Activated CD8-positive, alpha-beta memory T cell treated with anti-CD3 and anti-CD28 coated beads for 1 hour (primary cell): ENCODE measurements at places on chromosomes 7 and 10.

- DNase-seq: no peak
Measured at GRCh38 chr7:139370301-139370942, 10.7 kb downstream of the LUC7L2 start.

DNA sequence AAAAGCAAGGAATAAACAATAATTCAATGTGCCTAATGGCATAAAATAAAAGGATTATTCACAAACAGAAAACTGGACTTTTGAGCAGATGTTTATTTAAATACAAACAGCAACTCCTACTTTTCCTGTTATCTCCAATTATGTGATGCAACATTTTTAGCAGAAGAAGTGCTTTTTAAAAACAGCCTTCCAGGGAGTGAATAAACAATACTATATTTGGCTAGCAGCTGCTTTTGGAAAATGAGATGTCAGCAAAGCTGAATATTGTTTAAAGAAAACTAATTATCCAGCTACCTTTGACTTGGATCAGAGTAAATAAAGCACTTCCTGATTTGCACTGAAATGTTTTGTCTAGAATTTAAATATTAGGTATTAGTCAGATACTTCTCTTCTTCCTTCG is 23.2 kb downstream of the CDK1 start:
- no peak for DNase-seq

- no peak for DNase-seq
Measured at GRCh38 chr7:106175507-106175906, 63.4 kb upstream of the SYPL1 start.

DNA sequence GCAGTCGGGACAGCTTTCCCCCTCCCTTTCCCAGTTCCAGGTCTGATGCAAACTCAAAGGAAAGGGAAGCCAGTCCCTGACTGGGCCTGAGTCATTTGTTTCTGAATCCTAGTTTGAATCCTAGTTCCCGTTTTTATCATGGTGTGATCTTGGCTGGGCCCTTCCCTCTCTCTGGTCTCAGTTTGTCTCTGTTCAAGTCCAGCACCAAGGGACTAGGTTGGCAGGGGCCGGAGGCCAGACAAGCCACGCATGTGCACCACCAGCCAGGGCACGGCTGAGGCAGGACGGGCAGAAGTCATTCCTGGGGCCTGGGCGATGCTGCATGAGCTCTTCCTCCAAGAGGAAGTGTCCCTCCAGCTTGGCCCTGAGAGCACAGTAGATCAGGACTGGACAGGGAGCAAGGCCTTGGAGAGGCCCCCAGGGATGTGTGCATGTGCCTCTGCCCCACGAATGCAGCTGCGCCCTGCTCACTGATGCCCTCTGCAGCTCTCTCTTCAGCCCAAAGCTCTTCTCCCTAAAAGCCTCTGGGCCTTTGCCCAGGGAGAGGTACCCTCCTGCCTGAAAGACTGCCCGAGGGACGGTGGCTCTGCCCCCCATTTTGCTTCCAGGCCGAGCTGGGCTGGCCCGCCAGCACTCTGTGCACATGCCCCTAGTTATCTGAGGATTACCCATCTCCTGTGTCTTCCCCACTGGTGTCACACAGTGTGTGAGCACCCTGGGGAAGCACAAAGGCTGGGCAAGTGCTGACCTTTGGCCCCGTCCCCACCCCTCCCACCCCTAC is 86.7 kb downstream of the ZMIZ1 start:
- no peak for DNase-seq

- no peak for DNase-seq
Measured at GRCh38 chr7:112789453-112789816, 758 bp downstream of the TMEM168 start.

DNA sequence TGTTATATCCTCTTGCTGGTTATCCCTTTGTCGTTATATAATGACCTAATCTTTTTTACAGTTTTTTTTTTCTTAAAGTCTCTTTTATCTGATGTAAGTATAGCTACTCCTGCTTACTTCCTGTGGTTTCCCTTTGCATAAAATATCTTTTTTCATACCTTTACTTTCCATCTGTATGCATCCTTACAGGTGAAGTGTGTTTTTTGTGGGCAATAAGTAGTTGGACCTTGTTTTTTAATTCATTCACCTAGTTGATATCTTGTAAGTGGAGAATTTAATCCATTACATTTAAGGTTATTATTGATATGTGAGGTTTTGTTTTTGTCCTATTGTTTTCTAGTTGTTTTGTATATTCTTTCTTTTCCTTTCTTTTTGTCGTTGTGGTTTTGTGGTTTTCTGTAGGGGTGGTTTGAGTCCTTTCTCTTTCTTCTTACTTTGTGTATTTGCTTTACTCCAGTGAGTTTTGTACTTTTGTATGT is 168.6 kb downstream of the MLLT10 start:
- DNase-seq: no peak

- no peak for DNase-seq
Measured at GRCh38 chr10:48780341-48780740, 95.7 kb downstream of the WDFY4 start.

GRCh38 chr10:105183536-105183935 is 542.4 kb downstream of the SORCS3 start:
- no peak for DNase-seq

DNA sequence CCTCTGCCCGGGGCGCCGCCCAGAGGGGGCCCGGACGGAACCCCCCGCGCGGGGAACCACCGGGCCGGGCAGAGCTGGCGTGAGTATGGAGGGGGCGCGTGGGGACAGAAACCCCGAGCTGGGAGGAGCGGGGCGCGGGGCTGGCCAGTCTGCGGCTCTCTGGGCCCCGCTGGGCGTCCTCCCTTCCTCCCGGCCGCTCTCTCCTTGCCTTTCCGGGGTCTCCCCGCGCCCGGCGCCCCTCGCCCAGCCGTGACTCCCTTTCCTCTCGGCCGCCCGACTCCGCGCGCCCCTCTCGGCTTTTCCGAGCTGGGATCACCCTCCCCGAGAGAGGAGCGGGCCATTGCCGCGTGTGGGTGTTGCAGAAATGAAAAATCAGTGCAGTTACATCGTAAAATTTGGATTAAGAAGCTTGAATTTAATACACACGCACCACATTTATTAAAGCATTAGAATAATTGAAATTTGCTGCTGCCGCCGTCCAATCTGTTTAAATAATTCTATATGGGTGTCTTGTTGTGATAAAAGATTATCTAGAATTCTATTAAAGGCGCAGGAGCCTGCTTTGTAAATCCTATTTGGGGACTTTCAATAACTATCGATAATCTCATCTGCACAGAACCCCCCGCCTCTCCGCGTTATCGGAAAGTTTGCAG is 9.1 kb downstream of the UNCX start:
- no peak for DNase-seq

DNA sequence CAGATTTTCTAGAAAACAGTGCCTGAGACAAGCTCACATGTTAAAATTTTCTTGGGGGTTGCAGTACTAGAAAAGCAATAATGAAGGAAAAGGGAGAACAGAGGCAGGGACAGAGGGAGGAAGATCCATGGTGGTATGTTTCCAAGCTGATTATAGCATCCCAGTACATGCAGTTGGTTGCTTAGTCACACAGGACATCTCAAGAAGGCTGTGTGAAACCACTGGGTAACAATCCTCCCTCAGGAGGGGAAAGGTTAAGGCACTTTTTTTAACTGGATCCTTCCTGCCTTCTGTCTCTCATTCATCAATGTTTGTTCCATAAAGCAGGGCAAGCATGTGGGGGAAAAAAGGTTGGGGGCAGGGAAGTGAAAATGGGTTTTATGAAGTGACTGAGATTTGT is 6.1 kb upstream of the IMMP2L start:
- no peak for DNase-seq

GRCh38 chr7:27329909-27330308 is 87.3 kb downstream of the EVX1 start:
- DNase-seq: no peak

DNA sequence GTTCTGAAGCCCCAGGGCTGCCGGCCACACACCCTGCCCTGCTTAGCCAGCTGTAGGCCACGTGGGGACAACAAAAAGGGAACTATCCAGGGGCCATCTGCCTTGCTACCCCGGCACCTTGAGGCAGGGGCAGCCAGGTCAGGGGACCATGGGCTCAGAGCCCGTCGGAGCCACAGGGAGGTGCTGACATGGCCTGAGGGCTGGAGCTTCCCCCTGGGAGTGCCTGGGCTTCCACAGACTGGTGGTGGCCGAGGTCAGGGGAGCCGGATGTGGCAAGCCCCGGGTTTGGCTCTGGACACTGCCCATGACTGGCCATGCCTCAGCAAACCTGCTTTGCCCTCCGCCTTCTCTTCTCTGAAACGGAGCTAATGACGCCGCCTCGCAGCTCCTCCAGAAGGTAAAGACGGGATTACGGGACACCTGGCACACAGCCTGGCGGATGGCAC is 178.5 kb downstream of the EBF3 start:
- no peak for DNase-seq

- DNase-seq: no peak
Measured at GRCh38 chr7:33157311-33157710, 27.9 kb downstream of the BBS9 start.

DNA sequence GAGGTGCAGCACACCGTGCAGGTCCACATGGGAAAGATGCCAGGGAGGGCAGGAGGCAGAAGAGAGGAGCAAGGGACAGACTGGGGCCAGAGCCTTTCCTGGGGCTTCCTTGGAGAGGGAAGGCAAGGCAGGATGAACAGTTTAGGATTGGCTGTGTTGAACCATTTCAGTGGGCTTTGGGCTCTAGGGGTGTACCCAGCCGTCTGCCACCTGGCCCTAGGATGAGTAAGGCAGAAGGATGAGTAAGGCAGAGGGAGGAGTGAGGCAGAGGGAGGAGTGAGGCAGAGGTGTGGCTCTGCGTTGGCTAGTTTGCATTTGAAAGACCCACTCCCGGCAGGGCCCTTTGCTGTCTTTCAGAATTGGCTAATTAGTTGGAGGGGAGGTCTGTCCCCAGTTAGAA is 31.5 kb upstream of the PRF1 start:
- no peak for DNase-seq

DNA sequence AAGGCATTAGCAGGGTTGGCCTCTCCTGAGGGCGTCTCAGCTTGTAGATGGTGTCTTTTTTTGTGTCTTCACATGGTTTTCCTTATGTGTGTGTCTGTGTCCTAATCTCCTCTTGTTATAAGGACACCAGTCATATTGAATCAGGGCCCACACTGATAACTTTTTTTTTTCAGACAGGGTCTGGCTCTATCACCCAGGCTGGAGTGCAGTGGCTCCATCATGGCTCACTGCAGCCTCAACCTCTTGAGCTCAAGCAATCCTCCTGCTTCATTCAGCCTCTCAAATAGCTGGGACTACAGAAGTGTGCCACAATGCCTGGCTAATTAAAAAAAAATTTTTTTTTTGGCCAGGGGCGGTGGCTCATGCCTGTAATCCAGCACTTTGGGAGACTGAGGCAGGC is 41.3 kb upstream of the KMT2C start:
- no peak for DNase-seq

DNA sequence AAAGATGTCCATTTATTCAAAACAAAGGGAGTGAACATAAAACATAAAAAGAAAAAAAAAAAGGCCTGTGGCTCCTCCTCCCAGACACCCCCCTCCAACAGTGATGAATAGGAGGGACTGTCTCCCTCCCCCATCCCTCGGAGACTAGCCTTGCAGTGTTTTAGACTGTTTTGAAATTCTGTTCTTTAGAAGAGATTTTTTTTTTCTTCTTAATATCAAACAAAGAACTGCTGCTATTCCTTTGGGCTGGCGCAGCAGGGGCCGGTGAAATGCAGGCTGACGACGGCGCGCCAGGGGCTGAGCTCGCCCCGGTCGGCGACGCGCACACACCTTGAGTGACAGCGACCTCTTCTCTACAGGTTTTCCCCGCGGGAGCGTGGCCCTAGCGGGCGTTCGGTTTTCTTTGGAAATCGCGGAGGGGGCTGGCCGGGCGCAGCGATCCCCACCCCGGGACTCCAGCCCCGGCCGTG is at the start of gene LANCL2:
Gene LANCL2, plus strand, starts transcription at position 133 of the 470 bp plus-strand sequence. CDS start 689 bp downstream, outside the sequence.
- DNase-seq: no peak
